ENCODE measurements at places on chromosomes 3 and 15. TPM values are rescaled to one million over a fixed set of nuclear protein-coding genes. Genes with fewer than 3 reads are reported as not detected.

OSBPL10 gene
- 6.7 TPM for total RNA-seq

B3GNT5 gene
- total RNA-seq: 10.4 TPM

PIF1 gene
- total RNA-seq: 7.4 TPM

HYAL1 gene
- total RNA-seq: 0.90 TPM

Data from fibroblast of the aortic adventitia (primary cell).